ENCODE measurements at places on chromosomes 12 and 14.

GRCh38 chr12:10033783-10034545, 3.5 kb downstream of the CLEC9A start:
- no peak for DNase-seq

- DNase-seq: no peak
These were observed 121.0 kb downstream of the HELB start for GRCh38 chr12:66423266-66423665.

DNA sequence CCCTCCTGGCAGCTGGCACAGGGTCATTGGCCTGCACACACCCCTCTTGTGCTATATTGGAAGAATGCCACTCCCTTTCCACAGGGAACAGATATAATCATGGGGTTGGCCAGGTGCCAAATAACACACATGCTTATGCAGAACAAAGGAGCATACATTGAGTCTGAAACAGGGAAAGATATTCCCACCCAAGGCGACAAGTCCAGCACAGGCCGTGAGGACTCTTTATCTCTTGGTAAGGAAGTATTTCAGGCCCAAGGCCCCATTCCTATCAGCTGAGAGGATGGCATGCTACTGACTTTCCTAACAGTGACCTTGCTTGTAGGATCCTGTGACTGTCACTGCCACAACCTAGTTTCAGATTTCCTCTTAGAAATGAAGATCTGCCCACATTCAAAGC, 59.0 kb upstream of the STXBP6 start:
- no peak for DNase-seq

GRCh38 chr14:100750762-100751699, 24.3 kb downstream of the DLK1 start:
- no peak for DNase-seq

- DNase-seq: no peak
These were observed 83.2 kb downstream of the ITPR2 start for GRCh38 chr12:26749781-26750180.

GRCh38 chr12:26918321-26919215, 19.2 kb downstream of the INTS13 start:
- no peak for DNase-seq

- DNase-seq: no peak
These were observed 50.4 kb upstream of the PLEKHG3 start for GRCh38 chr14:64653900-64654245.

DNA sequence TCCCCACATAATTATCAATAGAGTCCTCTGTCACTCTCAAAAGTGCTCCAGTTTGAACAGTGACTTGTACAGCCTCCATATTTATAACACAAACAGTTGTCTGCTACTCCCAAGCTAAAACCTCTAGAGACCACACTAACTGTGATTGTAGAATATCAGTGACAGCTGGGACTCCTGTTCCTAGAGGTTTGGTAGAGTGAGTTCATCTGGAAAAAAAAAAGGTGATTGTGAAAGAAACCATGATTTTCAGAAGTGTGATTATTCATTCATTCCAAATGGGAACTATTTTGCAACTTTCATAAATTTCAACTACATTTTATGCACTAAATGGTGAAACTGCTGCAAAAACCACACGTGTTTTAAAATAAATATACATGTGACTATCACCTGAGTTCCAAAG, 128.0 kb upstream of the PLXNC1 start:
- no peak for DNase-seq

- no peak for DNase-seq
These were observed 111.2 kb downstream of the CAPZA3 start for GRCh38 chr12:18849080-18849479.

DNA sequence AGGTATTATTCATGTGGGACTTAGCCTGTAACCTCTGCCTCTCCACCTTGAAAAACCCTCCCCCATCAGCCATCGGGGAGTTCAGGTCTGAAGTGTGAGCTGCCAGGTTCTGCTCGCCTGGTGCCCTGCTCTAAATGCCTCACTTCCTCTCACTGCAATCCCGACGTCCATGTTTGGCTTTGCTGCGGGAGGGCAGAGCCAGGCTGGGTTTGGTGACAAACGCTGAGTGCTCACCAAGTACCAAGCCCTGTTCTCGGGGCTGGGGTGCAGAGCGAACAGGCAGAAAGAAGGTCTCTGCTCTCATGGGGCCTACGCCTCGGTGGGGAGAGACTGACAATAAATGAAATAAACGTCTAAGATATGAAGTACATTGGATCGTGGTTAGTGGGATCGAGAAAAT, 2.1 kb upstream of the ADGRD1 start:
- no peak for DNase-seq

DNA sequence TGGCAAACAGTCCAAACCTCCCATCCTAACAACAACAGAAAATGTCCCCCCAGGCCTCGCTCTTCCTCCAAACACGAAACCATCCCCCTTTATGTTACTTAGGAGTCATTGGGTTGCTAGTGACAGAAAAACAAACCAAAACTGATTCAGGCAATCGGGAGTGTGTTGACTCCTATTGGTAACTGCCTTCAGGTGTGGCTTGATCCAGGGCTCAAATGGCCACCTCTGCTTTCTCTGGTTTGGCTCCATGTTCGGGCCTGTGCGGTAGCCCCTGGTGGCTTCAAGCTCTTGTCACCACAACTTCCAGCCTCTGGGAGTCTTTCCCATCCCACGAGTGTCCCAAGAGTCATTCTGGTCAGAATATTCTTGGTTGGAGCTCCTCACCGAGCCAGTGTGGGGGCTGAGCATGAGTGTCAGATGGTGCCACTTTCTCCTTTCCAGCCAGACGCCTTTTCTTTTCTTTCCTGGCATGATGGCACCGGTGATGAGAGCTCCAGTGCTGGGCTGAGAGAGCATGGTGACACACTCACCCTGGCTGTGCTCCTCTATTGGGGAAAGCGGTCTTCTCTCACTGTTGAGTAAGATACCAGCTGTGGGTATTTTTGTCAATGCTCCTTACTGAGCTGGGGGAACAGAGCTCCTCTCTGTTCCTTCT, 38.6 kb downstream of the NOC4L start:
- DNase-seq: no peak

- DNase-seq: no peak
These were observed 5.5 kb downstream of the MYO1A start for GRCh38 chr12:57044468-57044867.

DNA sequence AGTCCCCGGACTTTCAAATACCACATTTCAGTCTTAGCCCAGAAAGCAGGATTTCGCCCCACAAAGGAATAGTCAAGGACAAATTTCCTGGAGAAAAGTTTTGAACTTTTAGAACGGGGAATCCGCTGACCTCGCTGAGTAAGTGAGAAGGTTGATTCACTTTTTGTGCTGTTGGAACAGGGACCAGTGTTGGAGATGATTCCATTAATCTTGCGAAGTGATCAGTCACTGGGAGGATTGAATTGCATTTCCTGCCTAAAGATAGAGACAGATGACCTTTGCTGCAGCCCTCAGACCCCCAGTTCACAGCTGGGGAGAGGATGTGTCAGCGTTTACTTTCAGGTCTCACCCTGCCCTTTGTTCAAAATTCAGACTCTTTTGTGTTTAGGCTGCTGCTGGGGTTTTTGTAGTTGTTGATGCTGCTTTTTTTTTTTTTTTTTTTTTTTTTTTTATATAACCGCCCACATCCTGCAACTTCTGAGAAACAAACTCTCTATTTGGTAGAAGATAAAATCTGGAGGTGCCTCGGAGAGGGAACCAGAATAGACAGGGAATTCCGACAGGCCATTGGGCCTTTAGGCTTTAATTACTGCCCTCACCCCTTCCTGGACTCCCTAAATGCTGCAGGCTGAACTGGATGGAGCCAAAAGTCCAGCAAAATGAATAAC, 9.8 kb upstream of the KDM2B start:
- peak; percentile 93 for DNase-seq

GRCh38 chr14:91244501-91244901, at the start of gene GPR68:
TSS of gene GPR68 (minus strand) at chr14:91244704. CDS start at chr14:91235050, 9,654 bp downstream.
- peak; percentile 30 for DNase-seq

DNA sequence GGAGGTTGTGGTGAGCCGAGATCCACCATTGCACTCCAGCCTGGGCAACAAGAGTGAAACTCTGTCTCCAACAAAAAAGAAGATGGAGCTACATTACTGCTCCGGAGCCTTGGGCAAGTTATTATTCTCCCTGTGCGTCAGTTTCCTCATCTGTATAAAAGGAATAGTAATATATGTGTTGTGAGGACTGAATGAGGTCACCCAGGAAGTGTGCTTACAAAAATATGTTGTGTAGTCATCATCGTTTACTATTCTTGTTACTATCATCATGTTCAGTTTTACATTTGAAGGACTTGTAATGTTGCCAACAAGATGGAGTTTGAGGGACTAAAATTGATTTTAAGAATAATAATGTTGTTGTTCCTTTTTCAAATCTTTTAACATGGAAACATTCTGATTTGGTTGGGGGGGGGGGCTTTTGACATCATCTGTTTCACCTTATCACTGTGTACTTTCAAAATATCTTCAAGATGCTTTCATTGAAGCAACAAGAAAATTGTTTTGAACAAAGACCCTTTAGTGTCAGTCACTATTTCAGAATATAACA, 156.8 kb downstream of the PDE3A start:
- no peak for DNase-seq

DNA sequence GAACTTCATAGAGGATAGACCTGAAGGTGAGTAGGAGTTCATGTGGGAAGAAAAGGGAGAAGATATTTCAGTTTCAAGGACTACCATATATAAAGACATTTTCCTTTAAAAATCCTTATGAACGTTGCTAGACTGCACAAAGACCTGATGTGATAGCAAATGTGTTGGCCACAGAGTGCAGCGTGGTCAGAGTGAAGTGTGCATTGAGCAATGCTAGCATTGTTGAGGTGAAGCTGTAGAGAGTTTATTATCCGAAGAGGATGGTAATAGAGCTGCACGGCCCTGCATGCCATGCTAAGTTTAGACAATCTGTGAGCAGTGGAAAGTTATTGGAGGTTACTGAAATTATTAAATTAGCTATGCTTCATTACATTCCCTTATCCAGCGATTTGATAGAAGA, 413.0 kb downstream of the CCDC91 start:
- no peak for DNase-seq

- peak; percentile 29 for DNase-seq
These were observed 20.9 kb upstream of the ANO2 start for GRCh38 chr12:5965950-5966383.

DNA sequence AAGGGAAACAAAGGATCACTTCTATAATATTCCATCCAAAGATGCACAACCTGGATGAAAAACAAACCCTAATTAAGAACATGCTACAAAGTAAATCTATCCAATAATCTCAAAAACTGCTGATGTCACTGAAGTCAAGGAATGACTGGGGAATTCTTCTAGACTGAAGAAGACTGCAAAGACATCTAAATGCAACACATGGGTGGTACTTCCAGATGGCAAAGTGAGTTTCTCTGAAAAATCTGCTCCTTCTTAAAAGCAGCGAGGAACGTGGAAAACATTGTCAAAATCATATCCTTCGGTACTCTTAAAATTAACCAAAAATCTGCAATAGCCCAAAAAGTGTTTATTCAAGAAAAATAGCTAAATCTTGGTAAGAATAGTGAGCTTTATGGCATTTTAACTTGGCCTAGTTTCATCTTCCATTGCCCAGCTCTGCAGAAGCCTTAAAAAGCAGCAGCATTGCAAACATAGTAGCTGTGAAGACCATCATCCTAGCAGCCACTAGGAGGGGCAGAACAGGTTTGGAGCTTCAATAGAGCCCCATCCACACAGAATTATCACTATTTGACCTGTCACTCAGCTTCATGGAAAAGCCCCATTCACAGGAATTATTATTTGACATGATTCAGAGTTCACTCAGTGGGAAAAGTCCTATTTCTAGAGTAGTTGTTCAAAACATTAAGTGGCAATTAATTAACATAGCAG, 7.4 kb downstream of the CLEC14A start:
- DNase-seq: no peak

DNA sequence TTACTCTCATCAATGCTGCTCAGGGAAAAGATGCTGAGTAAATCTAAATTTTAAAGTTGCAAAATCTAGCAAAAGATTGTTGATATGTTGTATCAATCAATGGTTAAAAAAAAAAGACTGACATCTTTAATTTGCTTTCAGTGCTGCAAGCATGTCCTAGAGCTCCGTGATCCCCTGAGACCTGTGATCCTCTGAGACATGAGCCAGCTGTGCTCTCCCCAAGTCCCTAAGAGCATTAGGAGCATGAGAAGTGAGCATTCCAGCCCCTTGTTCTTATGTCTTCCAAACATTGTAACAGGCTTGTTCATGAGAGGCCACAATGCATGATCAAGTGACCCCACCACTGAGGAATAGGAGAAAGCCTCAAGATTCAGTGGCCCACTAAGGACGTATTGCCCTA, 116.6 kb downstream of the DAD1 start:
- DNase-seq: no peak

DNA sequence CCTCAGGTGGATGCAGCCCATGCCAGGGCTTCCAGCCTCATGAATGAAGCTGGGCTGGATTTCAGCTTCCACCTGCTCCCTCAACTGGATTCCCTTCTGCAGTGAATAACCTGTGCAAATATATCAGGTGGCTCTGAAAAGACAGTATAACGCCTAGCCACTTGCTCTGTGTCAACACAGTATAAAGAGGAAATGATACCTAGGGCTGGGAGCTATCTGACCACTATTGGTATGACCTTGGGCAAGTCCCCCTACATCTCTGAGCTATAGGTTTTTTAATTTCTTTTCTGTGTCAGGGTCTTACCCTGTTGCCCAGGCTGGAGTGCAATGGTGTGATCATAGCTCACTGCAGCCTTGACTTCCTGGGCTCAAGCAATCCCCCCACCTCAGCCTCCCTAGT, 19.8 kb downstream of the ISM2 start:
- no peak for DNase-seq

DNA sequence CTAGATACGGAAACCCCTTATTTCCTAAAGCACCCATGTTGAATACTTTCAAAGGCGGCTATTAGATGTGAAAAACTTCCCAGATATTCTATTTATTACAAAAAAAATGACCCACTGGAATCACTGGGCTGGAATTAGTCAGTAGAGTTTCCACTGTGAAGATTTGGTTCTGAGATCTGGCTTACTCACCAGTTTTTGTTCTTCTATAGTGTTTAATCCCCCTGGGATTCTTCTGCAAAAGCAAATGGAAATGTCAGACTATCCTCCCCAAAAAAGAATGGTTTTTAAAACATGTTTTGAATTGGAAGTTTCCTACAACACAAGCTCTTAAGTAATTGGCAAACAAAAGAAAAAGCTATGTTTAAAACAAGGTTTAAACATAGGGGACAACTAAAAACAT, 166.4 kb downstream of the STXBP6 start:
- no peak for DNase-seq

GRCh38 chr12:42270596-42270995, 32.5 kb upstream of the YAF2 start:
- no peak for DNase-seq

GRCh38 chr14:36021030-36021422, 155.5 kb downstream of the PTCSC3 start:
- DNase-seq: no peak

GRCh38 chr12:131644481-131644880, 66.4 kb upstream of the SFSWAP start:
- no peak for DNase-seq

DNA sequence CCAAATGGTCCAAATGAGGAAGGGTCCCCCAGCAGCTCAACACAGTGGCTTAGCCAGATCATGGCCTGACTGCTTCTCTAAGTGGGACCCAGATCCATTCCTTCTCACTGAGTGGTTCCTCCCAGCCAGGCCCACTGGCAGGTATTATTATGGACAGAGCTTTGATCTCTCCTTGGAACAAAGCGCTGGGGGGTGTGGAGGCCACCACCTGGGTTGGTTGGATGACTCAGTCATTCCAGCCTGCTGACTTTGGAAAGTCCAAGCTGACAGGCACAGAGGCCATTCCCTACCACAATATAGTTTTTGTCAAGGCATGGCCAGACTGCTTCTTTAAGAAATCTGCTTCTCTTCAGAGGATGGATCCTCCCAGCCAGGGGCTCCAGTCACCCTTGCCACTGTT, 341.1 kb downstream of the BTG1 start:
- DNase-seq: no peak

Measured in CD4-positive, alpha-beta T cell treated with Interleukin-4 for 4 hours (primary cell).